Non-pigmented ciliary epithelial cell (primary cell): ENCODE measurements at places on chromosomes 7 and 10.

DNA sequence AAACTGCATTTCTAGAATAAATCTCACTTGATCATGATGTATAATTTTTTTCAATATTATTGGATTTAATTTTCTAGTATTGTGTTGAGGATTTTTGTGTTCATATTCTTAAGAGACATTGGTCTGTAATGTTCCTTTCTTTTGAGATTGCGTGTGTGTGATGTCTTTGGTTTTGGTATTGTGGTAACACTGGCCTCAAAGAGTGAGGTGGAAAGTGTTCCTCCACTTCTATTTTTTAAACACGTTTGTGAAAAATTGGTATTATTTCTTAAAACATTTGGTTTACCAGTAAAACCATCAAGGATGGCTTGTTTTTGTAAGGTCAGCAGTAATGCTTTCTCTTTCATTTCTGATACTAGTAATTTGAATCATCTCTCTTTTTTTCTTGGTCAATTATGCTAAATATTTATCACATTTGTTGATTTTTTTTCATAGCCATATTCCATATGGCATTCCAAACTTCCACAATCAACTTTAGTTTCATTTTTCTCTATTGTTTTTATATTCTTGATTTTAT is 290.2 kb upstream of the CDC14C start:
- no peak for DNase-seq

GRCh38 chr7:28729281-28729680 is 228.8 kb downstream of the TRIL start:
- no peak for DNase-seq

GRCh38 chr7:50657912-50658311 is 92.7 kb upstream of the DDC start:
- DNase-seq: no peak

DNA sequence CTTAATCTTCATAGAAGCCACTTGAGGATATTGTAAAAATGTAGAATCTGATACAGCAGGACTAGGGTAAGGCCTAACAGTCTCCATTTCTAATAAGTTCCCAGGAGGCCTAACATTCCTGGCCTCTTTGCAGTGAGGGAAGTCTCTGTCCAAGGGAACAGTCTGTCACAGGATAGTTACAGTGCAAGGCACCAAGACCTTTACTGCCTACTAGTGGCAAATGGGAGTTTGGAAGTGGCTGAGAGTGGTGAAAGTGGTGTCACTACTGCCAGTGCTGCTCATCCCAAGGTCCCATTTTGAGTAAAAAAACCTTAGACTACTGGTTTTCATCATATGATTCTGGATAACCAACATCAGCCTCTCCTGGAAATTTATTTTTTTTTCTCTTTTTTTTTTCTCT is 619.5 kb upstream of the SEMA3D start:
- DNase-seq: no peak
